ENCODE measurements at places on chromosomes 12 and 14. TPM values are rescaled to one million over a fixed set of nuclear protein-coding genes. Genes with fewer than 3 reads are reported as not detected.

Gene ALKBH2
- total RNA-seq: 10.3 TPM

Gene TAC3
- total RNA-seq: not detected

Gene DPPA3
- not detected for total RNA-seq

Gene TUBA1C
- total RNA-seq: 310 TPM

Gene KIF26A
- 1.5 TPM for total RNA-seq

Gene CEBPE
- total RNA-seq: not detected

Gene TMCC3
- total RNA-seq: 0.24 TPM

Measured in hair follicle dermal papilla cell (primary cell).